Fibroblast of upper back skin (primary cell): ENCODE measurements at places on chromosomes 12 and 14.
A peak's percentile ranks its signal among the peaks of the same experiment; 100 is the strongest.

- DNase-seq: peak; percentile 28
Measured at GRCh38 chr14:42715316-42715715, 1108.6 kb downstream of the LRFN5 start.

DNA sequence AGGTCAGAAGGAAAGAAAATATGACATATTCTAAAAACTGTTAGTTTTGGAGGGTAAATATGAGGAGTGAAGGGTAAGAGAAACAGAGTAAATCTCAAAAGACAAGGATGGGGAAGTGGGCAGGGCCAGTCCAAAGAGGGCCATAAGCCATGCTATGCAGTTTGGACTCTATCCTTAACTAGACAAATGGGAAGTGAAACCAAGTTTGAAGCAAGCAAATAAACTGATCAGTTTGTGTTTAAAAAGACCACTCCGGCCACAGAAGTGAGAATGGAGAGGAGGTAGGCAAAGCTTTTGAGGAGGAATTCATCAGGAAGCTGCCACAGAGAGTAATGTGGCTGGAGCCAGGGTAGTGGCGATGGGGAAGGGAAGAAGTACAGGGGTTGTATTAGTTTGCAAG is 37.5 kb upstream of the DAAM1 start:
- DNase-seq: no peak

GRCh38 chr12:6943722-6944380 is at the start of the genes C12orf57 and RNU7-1:
Gene C12orf57 (plus strand): TSS chr12:6944022. CDS start chr12:6944122, 100 bp downstream.
Gene RNU7-1 (plus strand): TSS chr12:6943816.
- peak; percentile 96 for DNase-seq

GRCh38 chr14:56120091-56120691 is 2.0 kb downstream of the PELI2 start:
- no peak for DNase-seq

DNA sequence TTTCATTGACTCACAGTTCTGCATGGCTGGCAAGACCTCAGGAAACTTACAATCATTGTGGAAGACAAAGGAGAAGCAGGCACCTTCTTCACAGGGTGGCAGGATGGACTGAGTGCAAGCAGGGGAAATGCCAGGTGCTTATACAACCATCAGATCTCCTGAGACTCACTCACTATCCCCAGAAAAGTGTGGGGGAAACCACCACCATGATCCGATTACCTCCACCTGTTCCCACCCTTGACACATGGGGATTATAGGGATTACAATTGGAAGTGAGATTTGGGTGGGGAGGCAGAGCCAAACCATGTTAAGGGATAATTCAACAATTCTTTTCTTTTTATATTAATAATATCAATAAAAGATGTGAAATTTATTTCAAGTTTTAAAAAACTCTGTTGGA is 34.1 kb downstream of the CNTN1 start:
- no peak for DNase-seq

DNA sequence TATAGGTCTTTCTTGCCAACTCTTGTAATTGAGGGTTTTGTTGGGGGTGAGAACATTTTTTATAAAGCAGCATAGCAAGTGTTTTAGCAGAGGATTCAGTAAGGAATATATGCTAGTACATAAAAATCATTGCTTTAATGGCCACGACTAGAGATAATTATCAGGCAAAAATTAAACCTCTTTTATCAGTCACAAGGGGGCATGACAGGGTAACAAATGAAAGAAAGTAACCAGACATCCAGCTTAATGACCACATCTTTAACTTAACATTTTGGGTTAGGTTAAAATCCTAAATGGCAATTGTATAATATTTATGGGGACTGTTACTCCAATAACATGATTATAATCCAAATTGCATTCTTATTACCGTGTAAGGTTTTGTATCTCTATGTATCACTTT is 119.6 kb downstream of the LRRIQ1 start:
- DNase-seq: peak; percentile 34

GRCh38 chr12:98821866-98822265 is 176.8 kb downstream of the APAF1 start:
- no peak for DNase-seq

DNA sequence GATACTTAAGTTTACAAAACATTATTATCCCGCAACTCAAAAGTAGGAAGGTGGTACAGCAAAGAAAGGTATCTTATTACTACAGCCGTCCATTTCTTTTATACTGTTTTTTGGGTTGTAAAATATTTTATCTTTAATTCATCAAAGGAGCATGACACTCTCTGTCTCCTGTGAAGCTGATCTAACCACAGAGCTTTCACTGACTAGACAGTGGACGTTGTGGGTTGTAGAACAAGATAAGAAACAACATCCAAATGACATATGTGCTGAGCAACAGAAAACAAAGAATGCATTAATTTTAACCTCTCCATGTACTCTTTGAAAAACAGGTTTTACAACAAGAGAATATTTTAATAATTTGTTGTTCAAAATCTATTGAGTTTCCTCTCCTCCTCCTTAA is 195.9 kb upstream of the FBXO33 start:
- no peak for DNase-seq

DNA sequence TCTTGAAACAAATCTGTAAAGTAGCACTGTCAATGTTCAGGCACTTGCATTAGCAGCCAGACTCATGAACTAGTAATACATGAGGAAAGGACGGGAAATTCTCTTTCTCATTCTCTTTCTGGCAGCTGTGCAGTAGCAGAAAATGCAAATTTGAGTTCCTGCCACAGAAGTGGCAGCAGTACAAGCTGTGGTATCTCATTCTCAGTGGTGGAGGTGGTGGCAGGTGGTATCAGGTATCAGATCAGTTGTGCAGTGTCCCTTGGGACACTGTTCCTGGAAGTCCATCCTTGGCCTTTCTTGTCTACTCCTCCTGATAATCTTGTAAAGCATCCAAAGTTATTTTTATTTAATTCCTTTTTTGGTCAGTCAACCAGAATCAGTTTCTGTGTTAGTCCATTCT is 103.0 kb downstream of the C12orf42 start:
- DNase-seq: no peak

- DNase-seq: no peak
Measured at GRCh38 chr12:72465940-72466630, 193.9 kb downstream of the TRHDE start.
